Osteocyte (in vitro differentiated cells): ENCODE measurements at places on chromosomes 3 and 15.

- H3K4me1 ChIP-seq: no peaks in the 10 kb centered on the region
- no peak for DNase-seq
- H3K36me3 ChIP-seq: no peaks in the 10 kb centered on the region
- peaks cover 38% of the 10 kb centered on the region for H3K27me3 ChIP-seq
- no peak overlapping the region for H3K4me3 ChIP-seq
Observed at GRCh38 chr15:89457086-89457485, 39.3 kb downstream of the RHCG start.

GRCh38 chr15:37758412-37758811 lies 176.0 kb upstream of the TMCO5A start:
- no peak for DNase-seq
- no peak overlapping the region for H3K27ac ChIP-seq
- no peak overlapping the region for H3K4me3 ChIP-seq

DNA sequence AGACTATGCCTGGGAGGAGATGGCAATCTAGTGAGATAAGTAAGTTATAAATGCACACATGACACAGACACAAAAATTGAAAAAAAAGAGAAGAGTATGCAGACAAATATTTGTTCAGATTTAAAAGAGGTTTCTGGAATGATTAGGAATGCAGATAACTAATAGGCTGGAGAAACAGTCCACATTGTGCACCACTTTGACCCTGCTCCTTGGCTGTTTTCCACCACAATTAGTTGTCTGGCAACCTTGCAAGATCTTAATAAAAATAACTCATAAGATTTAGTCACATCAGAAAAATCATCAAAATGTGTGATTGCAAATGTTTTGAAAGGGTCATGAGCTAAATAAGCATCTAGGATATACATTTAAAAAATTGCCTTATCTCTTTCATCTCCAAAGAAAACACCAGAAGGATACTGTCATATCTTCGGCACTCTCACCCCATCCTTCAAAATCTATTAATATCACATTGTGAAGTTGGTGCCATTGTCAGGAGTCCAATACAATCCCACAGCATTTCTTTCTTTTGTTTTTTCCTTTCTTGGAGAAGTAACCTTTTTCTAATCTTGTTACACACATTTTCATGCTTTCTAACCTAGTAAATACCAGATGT lies 153.7 kb upstream of the KCNMB2 start:
- DNase-seq: no peak
- H3K4me1 ChIP-seq: peaks cover 53% of the 10 kb centered on the region
- H3K27ac ChIP-seq: peak overlapping the region; percentile 77
- H3K4me3 ChIP-seq: no peak overlapping the region

DNA sequence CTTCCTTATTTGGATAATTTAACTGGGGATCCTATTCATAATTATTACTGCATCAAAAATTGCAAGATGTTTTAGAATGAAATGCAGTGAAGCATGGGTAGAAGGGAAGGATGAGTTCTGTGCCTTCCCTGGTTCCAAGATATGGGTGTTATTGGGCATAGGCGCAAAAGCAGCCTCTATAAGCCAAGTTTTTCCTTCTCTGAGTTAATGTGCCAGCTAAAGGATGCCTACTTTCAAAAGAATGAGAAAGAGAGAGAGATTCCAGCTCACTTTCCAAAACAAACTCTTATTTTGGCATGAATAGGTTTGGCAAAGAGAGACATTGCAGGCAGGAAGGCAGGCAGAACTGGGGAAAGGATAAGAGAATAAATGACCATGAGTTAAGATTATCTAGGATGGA lies 270.2 kb downstream of the TAFA4 start:
- H3K27me3 ChIP-seq: no peaks in the 10 kb centered on the region
- no peak overlapping the region for H3K4me3 ChIP-seq
- no peaks in the 10 kb centered on the region for H3K36me3 ChIP-seq
- H3K27ac ChIP-seq: no peak overlapping the region
- no peak for DNase-seq
- H3K4me1 ChIP-seq: no peaks in the 10 kb centered on the region

DNA sequence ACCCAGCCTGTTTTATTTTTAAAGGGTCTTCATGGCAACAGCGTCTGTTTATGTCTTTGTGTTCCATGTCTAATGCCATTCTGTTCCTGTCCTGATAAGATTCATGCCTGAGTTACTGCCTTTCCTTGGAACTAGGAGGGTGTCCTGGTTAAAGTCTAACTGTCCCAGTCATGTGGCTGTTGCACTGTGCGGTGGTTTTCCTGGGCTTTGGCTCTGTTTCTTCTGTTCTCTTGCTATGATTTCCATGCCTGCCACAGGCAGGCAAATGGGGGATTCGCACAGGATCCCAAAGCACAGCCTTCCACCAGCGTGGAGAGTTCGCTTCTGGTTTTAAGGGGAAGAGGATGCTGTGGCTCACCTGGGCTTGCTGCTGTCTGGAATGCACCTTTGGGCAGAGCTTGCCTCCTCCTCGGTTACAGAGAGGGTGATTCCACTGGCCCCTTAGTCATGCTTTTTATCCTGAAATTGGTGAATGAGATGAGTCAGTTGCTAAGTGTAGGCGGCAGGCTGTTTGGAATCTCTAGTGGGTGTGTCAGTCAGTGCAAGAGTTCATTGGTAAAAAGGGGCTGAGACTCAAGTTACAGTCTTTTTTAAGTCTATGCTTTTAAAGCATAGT lies 86.8 kb downstream of the CCK start:
- peaks cover 18% of the 10 kb centered on the region for H3K4me1 ChIP-seq
- no peaks in the 10 kb centered on the region for H3K27me3 ChIP-seq
- peak overlapping the region; percentile 83 for H3K27ac ChIP-seq

- no peaks in the 10 kb centered on the region for H3K27me3 ChIP-seq
- no peak for DNase-seq
- H3K4me1 ChIP-seq: peaks cover 10% of the 10 kb centered on the region
- H3K27ac ChIP-seq: no peak overlapping the region
Observed at GRCh38 chr3:196186651-196187573, 24.3 kb downstream of the ZDHHC19 start.

DNA sequence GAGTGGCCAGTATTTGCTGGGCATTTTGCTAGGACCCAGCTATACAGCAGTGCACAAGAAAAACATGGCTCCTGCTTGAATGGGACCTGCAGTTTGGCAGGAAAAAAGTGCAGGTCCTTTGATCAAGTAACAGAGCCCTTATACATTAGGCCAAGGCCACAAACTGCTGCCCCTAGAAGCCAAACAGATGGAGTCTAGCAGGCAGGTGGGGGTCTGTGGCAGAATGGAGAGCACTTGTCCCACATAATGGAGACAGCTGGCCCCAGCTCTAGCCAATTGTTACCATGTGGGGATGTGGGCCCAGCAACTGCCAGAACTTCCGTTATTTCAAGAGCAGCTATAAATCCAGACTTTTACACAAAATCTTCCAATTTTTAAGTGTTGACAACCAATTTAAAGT lies 79.3 kb downstream of the SHQ1 start:
- no peaks in the 10 kb centered on the region for H3K27me3 ChIP-seq
- H3K4me3 ChIP-seq: no peak overlapping the region
- DNase-seq: no peak
- H3K27ac ChIP-seq: no peak overlapping the region
- peaks cover 11% of the 10 kb centered on the region for H3K36me3 ChIP-seq

DNA sequence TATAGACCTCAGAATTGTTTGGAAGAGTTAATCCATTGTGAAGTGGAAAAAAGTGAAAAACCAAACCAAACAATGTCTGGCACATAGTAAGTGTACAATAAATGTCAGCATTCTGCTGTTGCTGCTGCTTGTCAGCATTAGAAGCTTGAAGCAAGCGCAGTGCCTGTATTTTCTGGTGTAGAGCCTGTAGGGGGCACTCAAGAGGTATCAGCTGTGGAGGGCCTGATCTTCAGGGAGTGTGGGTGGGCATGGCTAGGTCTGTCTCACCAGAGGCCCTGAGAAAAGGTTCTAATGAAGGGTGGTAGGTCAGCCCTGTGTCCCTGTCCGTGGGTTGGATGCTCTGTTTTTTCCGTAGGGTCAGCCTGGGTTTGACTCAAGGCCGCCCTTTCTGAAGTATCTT lies 3.6 kb downstream of the ADAMTSL3 start:
- peaks cover 26% of the 10 kb centered on the region for H3K27me3 ChIP-seq
- no peak overlapping the region for H3K27ac ChIP-seq
- H3K4me3 ChIP-seq: no peak overlapping the region
- no peaks in the 10 kb centered on the region for H3K36me3 ChIP-seq
- H3K4me1 ChIP-seq: no peaks in the 10 kb centered on the region
- DNase-seq: no peak

DNA sequence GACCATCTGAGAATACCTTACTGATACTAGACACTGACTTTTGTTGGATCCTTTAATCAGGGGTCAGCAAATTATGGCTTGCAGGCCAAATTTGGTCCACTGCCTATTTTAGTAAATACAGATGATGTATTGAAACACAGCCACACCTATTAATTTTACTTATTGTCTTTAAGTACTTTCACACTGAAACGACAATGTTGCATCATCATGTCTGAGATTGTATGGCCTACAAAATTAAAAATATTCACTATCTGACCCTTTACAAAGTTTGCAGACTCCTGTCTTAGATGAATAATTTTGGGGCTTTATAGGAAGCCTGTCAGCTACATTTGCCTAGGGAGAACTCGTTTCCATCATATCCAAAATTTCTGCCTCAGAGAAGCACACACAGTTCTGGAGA lies 503.2 kb upstream of the TGFBR2 start:
- H3K36me3 ChIP-seq: no peaks in the 10 kb centered on the region
- H3K27me3 ChIP-seq: no peaks in the 10 kb centered on the region
- H3K4me1 ChIP-seq: peaks cover 7% of the 10 kb centered on the region
- no peak overlapping the region for H3K4me3 ChIP-seq
- no peak overlapping the region for H3K27ac ChIP-seq

GRCh38 chr15:27028858-27029477 lies 58.0 kb downstream of the GABRG3 start:
- H3K27me3 ChIP-seq: no peaks in the 10 kb centered on the region
- H3K4me1 ChIP-seq: peaks cover 18% of the 10 kb centered on the region
- H3K4me3 ChIP-seq: peak overlapping the region; percentile 56
- H3K36me3 ChIP-seq: no peaks in the 10 kb centered on the region
- H3K27ac ChIP-seq: peak overlapping the region; percentile 77
